ENCODE measurements at places on chromosomes 3 and 15.

DNA sequence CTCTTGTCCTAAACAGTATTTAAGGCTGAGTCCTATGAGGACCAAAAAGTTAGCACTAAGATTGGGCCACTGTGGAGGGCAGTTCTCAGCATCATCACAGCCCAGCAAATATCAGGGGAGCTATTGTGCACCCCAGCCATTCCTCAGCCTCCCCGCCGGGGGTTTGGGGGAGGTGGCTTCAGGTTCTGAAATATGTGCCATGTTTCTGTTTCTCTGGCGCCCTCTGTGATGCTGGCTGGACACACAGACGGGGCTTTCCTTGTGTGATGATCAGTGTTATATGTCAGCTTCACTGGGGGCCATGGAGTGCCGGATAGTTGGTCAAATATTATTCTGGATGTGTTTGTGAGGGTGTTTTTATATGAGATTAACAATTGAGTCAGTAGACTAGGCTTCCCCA lies 106.8 kb downstream of the GABRG3 start:
- no peak for DNase-seq

DNA sequence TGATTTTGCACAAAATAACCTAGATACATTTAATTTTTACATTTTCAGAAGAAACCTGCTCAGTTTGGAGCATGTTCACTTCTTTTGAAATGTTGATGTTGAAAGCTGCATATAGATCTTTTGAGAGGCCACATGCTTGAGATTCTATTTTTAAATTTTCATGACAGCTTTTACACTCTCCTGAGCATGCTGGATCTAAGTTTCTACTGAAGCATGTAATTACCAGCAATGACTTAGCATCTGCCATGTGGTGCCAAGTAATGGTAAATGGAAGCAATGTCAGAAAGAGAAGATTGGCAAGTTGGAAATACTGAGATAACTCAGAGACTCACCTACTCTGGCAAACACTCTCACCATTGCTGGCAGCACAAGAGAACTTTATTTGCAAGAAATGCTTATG lies 310.6 kb downstream of the NSUN3 start:
- DNase-seq = no peak

GRCh38 chr15:58777107-58777506 lies 6.0 kb downstream of the MINDY2 start:
- no peak for DNase-seq

GRCh38 chr15:80176443-80176842 lies 23.6 kb downstream of the FAH start:
- no peak for DNase-seq

GRCh38 chr3:95901948-95902347 lies 912.4 kb upstream of the EPHA6 start:
- no peak for DNase-seq

DNA sequence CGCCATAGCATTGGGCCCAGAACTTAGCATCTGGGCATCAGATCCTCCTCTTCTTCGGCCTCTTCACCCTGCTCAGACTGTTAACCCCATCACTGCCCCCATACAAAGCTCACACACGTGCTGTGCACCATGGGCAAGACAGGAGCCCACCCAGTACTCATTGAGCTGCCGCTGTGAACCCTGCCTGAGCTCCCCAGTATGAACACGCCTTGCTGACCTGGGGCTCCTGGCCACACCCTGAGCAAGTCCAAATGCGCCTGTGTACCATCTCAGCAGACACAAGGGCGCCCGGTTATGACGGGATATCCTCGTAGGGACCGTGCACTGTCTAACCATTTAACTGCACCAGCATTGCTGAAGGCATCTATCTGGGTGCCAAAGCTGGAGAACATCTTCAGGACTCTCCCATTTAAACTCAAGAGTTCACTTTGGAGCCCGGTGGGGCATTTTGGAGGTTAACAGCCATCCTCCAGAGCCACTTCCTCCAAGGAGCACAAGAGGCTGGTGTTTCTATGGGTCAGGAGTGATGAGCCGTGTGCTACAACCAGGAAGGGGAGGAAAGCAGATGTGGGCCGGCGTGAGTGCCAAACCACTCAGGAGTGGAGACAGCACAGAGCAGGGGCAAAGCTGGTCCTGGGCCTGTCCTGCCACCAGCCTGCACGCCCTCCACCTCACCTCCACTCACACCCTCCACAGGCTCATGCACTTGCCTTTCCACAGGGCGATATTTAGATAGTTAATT lies 12.1 kb downstream of the PRR23E start:
- no peak for DNase-seq

GRCh38 chr3:172080503-172080902 lies 41.1 kb downstream of the FNDC3B start:
- no peak for DNase-seq

DNA sequence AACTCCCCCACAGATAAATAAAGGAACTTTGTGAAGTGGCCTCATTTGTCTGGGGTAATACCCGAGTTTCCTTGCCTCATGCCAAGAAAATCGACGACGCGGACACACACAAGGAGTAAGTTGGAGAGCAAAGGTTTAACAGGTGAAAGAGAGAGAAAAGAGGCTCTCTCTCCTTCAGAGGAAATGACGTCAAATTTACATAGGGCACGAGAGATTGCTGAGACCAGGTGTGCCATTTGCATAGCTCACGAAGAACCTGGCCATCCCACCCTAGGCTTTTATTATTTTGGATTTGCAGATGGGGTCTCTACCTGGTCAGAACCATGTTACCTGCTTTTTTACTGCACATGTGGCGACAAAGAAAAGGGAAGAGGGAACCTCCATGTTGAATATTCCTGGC lies 49.3 kb upstream of the IGF2BP2 start:
- DNase-seq = no peak

DNA sequence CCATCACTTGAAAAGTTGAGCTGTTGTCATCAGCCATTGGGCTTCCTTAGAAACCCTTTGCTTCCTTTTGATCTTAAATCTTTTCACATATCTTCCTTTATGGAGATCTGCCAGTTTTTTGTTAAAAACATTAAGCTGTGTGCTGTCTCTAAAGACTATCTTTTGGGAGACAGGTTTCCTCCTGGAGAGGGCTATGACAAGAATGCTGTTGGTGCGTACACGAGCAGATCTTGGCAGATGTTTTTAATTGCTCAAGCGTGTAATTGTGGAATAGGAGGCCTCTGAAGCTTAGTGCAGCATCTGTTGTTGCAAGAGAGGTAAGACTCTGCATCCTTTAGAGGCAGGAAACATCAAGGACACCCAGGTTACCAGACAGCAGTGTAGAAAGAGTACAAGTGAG lies 56.8 kb downstream of the PHLDB2 start:
- DNase-seq = no peak

- no peak for DNase-seq
These were observed 813.5 kb downstream of the MCTP2 start for GRCh38 chr15:95044745-95045417.

DNA sequence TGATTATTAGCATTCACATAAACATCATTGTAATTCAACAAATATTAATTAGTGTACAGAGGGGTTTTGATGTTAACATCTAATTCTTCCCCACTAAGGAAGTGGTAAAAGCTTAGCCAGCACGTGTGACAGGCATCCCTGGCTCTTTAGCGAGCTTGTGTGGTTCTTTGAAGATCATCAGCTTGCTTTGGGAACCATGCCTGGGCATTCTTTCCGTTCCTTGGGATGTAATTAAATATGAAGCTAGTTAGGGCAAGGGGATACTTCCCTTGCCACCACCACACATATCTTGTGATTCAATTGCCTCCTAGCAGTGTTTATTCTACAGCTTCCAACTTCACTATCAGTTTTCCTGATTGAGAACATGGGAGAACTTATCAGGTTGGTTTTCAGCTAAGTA lies 246.5 kb downstream of the MYRIP start:
- DNase-seq = no peak

- no peak for DNase-seq
These were observed 2.3 kb downstream of the CHP1 start for GRCh38 chr15:41233367-41233771.

GRCh38 chr3:99708207-99708745 lies 69.9 kb downstream of the COL8A1 start:
- no peak for DNase-seq

- DNase-seq = peak; percentile 61
These were observed 14.8 kb downstream of the ARNT2 start for GRCh38 chr15:80418892-80419537.

- no peak for DNase-seq
These were observed 670.5 kb downstream of the NLGN1 start for GRCh38 chr3:174068035-174068434.

- DNase-seq = no peak
These were observed 21.6 kb downstream of the RPL22L1 start for GRCh38 chr3:170848292-170848917.

DNA sequence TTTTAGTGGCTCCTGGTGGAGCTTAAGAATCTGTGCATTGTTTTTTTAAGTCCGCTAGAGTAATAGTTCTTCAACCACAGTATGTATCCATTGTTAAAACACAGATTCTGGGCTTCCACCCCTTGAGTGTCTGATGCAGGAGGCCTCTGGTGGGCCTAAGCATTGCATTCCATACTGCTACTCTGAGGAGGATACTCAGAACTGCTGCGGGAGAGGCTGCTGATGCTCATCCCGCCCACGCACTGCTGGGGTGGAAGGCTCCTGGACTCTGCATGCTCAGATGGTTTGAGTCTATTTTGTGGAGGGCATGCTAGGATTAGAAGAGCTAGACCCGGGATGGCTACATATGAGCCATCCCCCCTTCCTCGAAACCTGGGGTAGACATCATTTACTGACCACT lies 74.4 kb downstream of the THSD4 start:
- no peak for DNase-seq

DNA sequence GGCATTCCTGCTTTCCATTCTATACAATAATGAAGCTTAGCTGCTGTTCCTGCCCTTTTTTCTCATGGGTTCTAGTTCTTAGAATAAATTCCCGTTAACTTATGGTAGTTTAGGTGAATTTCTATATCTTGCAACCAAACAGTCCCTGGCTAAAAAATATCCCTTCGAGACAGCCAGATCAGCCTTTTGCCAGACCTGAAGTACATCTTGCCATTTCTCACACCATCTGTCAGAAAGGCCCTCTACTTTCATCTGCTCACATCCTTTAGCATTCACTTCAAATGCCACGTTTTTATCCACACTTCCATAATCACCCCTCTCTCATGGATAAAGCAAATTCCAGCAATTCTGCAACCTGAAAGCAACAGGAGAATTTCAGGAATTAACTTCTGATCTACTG lies 145.4 kb downstream of the GAP43 start:
- no peak for DNase-seq
